ENCODE measurements at places on chromosomes 7 and 10. TPM values are rescaled to one million over a fixed set of nuclear protein-coding genes. Genes with fewer than 3 reads are reported as not detected.

NSUN5 gene
- polyA plus RNA-seq, result 16.2 TPM

SPOCK2 gene
- polyA plus RNA-seq, result 1.9 TPM

GNAI1 gene
- polyA plus RNA-seq, result 18.8 TPM

KIAA1549 gene
- polyA plus RNA-seq, result 0.16 TPM

SFMBT2 gene
- 0.45 TPM for polyA plus RNA-seq

FGL2 gene
- 3.4 TPM for polyA plus RNA-seq

IFIT1B gene
- polyA plus RNA-seq, result not detected

Data from esophagus (tissue), 2 donors.